ENCODE measurements at places on chromosomes 7 and 10.

GRCh38 chr7:50199824-50200223 is 104.7 kb upstream of the IKZF1 start:
- DNase-seq, result no peak

GRCh38 chr7:109003742-109004141 is 434.1 kb downstream of the DNAJB9 start:
- DNase-seq, result no peak

- DNase-seq, result no peak
Measured at GRCh38 chr10:54620352-54620751, 180.7 kb downstream of the PCDH15 start.

GRCh38 chr7:24764011-24764410 is 6.7 kb upstream of the GSDME start:
- no peak for DNase-seq

DNA sequence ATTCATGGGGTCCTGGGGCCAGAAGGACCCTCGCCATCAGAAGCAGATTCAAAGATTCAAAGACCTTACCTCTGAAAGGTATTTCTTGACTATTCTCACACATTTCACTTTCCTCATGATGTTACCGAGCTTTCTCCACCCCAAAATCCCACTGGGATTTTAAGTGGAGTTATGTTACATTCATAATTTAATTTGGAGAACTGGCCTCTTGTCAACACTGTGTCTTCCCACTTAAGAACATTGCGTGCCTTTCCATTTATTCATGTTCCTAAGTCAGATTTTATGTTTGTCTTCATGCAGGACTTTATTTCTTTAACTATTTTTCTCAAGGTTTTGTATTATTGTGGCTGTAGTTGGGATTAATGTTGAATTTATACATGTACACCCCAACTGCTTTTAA is 123.5 kb upstream of the BMPER start:
- DNase-seq, result no peak

DNA sequence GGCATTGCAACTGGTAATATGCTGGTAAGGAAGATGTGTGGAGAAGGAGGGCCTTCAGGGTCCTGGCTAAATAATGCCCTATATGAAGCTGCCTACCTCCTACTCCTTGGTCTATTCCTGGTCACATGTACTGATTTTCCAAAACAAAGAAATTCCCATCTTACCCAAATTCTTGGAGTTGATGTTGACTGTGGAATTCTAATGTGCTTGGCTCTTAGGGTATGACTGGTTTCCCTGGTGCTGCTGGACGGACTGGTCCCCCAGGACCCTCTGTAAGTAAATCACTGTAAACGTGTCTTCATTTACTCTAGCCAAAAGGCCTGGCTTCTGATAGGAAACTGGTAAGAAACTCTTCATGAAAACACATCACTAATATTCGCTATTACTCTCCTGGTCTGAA is 27.0 kb downstream of the COL1A2 start:
- no peak for DNase-seq

GRCh38 chr10:11898033-11898371 is 74.8 kb downstream of the PROSER2 start:
- DNase-seq, result no peak

GRCh38 chr10:36170943-36171501 is 528.9 kb upstream of the FZD8 start:
- DNase-seq, result no peak

DNA sequence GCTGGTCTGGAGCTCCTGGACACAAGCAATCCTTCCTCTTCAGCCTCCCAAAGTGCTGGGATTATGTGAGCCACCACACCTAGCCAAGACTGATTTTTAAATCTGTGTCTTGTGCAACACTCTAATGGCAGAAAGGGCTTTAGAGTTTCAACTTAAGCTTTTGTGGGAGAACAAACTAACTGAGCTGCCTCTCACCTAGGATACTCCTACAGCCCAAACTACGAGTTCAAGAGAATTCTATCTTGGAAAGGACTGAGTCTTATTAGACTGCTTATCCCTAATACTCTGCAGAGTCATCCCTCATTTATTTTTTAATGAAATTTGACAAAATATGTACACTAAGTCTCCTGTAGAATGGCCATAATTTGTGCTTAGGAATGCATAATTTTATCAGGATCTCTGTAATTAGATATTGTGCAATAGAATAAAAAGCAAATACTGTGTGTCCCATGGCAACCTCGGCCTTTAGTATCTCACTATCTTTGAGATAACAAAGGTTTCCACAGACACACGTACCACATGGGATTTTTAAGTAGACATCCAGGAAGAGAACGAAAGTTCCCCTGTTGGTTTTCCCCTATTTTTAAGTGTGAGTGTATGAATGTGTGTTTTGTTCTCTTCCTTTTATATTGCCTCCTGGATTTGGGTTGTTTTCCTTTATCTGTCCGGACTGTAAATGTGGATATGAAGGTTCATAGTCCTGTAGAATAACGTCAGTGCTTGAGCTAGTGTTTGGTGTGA is 199.4 kb upstream of the TCF7L2 start:
- no peak for DNase-seq

DNA sequence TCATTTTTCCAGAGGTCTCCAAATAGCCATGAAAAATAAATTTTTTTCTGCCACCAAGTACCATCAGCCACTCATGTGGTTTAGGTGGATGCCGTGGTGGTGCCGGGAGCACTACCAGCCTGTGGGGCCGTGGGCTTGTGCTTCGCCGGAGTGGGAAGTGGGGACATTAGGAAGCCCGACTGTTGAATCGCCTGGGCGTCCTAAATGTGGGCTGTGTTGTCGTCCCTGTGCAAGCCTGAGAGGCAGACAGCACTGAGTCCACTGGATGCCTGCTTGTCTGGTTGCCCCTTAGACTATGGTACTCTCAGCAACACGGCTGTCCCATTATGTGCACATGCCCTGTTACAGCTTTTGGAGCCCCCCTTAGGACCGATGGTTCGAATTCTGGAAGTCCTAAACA is 59.9 kb downstream of the MGMT start:
- no peak for DNase-seq

DNA sequence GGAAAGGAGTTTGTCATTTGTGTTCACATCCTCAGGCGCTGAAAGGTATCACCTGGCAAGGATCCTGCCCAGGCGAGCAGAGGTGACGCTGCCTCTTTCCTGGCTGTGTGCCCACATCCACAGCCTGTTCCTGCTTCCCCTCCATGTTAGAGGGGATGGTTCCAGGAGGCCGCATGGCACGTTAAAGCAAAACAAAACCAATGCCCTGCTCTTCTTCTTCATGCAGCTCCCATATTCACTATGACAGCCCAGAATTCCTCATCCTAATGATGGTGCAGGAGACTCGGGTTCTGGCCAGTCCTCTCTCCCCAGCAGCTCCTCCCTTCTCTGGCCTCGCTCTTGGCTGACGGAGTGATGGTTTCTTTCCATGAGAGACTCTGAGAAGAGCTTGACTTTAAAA is 678.5 kb upstream of the ANKRD30A start:
- no peak for DNase-seq

DNA sequence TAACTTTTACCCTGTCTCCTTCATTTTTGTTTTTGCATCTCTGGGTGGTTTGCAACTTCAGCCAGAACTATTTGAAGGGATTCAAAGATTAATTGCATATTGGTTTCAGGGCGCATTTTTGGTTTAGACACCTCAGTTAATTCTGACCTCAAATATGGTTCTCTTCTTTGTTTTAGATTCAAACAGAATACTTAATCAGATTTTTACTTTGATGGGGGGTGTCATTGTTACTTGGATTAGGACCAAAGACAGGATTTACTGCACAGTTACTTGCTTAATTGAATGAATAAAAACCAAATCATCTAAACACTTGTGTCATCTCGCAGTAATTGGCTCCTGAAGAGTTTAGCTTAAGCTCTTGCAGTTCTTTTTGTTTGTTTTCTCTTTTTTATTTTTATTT is 100.9 kb downstream of the PHTF2 start:
- DNase-seq, result no peak

DNA sequence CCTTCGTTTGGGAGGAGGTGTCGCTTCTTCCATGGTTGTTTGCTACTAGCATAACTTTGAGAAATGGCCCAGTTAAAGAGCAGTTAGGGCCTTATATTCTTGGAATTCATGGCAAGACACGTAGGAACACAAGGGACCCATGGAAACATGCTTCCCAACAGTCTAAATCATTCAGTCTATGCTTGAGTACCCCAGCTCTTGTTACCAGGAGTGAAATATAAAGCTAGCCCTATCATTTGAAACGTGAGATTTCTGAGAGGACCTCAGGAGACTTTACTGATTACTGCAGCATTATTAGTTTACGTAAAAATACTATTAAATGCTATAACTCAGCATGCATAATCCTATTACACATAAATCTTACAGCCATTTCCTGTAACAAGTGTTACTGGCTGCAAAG is 328.6 kb upstream of the CDC14C start:
- no peak for DNase-seq

DNA sequence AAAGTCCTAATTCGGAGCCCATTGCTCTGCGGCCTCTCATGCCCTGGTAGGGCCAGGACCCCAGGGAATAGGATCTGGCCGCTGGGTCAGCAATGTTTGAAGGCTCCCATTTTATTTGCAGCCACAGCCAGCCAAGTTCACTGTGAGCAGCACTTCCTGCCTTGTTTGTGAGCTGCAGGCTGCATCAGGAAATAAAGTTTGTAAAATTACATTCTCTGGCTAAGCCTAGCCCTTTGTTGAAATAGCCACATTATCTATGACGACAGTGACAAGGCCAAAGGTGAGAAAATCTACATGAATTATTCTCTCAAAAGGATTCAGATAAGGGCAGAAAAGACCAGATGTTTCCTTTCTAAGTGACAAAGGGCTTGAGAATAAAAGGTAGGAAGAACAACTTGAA is 23.7 kb upstream of the ITGB1 start:
- DNase-seq, result no peak

- no peak for DNase-seq
Measured at GRCh38 chr7:153017223-153017622, 257.7 kb downstream of the ACTR3B start.

GRCh38 chr7:95865716-95866371 is 93.5 kb downstream of the DYNC1I1 start:
- DNase-seq, result no peak

- no peak for DNase-seq
Measured at GRCh38 chr10:48568131-48568530, 36.7 kb downstream of the ARHGAP22 start.

- no peak for DNase-seq
Measured at GRCh38 chr7:102004848-102005247, 187.4 kb downstream of the CUX1 start.

GRCh38 chr7:141231018-141231792 is 157.3 kb downstream of the TMEM178B start:
- DNase-seq, result peak; percentile 17

DNA sequence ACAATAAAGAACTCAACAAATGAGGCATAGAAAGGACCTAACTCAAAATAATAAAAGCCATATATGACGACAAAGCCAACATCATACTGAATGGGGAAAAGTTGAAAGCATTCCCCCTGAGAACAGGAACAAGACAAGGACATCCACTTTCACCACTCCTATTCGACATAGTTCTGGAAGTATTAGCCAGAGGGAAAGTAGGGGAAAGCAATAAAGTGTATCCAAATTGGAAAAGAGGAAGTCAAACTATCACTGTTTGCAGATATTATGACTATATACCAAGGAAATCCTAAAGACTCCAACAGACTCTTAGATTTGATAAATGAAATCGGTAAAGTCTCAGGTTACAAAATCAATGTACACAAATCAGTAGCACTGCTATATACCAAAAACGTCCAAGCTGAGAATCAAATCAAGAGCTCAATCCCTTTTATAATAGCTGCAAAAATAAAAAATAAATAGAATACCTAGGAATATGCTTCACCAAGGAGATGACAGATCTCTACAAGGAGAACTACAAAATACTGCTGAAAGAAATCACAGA is 4.8 kb downstream of the ANXA7 start:
- DNase-seq, result no peak

- peak; percentile 49 for DNase-seq
Measured at GRCh38 chr7:83468251-83468739, 180.6 kb downstream of the SEMA3E start.

DNA sequence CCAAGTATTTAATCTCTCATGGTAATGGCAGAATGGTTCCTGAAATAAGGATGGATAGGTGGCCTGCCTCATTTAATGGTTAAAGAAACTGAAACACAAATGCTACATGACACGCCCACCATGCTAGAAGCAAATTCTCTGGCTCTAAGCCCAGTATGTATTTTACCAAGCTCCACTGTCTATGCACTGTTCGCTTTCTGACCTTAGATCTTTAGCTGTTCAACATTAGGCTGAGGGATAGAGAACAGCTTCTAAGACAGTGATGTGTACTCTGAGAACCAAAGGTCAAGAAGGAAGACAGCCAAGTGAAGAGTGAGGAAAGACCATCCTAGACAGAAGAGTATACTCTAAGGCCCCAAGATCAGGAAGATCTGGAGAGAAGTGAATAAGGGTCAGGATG is 26.6 kb downstream of the FAM3C start:
- DNase-seq, result no peak

GRCh38 chr7:80726666-80727065 is 88.2 kb downstream of the CD36 start:
- no peak for DNase-seq

DNA sequence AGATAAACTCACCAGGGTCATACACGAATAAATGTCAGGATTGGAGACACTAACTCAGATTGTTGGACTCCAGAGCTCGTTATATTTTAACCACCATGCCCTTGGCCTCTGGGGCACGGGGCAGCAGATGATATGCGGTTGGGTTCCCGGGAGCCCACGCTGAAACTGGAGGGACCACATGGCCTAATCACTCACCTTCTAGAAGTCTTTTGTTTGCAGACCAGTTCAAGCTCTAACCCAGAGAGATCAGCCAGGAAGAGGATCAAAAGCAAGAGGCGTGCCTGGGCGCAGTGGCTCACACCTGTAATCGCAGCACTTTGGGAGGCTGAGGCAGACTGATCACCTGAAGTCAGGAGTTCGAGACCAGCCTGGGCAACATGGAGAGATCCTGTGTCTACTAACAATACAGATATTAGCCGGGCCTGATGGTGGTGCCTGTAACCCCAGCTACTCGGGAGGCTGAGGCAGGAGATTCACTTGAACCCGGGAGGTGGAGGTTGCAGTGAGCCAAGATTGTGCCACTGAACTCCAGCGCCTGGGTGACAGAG is 42.6 kb upstream of the ECHDC3 start:
- no peak for DNase-seq

- no peak for DNase-seq
Measured at GRCh38 chr7:85719981-85720953, 533.4 kb upstream of the SEMA3D start.

DNA sequence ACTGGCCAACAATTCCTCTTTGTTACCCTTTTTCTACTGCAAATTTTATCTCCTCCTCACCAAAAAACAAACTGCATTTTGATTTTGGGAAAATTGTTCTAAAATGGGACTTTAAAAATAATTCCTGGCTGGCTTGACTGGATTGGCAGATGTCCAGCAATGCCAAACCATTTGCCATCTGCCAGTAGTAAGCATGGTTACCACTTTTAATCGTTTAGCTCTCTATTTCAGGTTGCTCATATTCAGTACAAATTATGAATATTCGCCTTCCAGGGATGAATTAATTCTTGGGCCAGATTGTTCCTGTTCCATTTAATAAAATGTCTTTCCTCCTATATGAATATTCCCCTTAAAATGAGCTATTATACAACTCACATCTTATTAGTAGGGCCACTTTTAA is 35.7 kb downstream of the SMNDC1 start:
- no peak for DNase-seq

GRCh38 chr10:17062009-17062408 is 67.6 kb downstream of the CUBN start:
- DNase-seq, result no peak

GRCh38 chr7:85821926-85822325 is 635.1 kb upstream of the SEMA3D start:
- DNase-seq, result no peak
